ENCODE measurements at places on chromosomes 7 and 10. TPM values are rescaled to one million over a fixed set of nuclear protein-coding genes. Genes with fewer than 3 reads are reported as not detected.

- no peak overlapping the region for H3K4me3 ChIP-seq
- H3K4me1 ChIP-seq = no peaks in the 10 kb centered on the region
- no peak overlapping the region for H3K27ac ChIP-seq
- no peaks in the 10 kb centered on the region for H3K36me3 ChIP-seq
These were observed 45.1 kb downstream of the CYP2C9 start for GRCh38 chr10:94983555-94983954.

- H3K27me3 ChIP-seq = no peaks in the 10 kb centered on the region
- H3K4me3 ChIP-seq = no peak overlapping the region
- no peaks in the 10 kb centered on the region for H3K36me3 ChIP-seq
- no peaks in the 10 kb centered on the region for H3K4me1 ChIP-seq
These were observed 137.2 kb upstream of the IGFBP3 start for GRCh38 chr7:46058086-46058823.

DNA sequence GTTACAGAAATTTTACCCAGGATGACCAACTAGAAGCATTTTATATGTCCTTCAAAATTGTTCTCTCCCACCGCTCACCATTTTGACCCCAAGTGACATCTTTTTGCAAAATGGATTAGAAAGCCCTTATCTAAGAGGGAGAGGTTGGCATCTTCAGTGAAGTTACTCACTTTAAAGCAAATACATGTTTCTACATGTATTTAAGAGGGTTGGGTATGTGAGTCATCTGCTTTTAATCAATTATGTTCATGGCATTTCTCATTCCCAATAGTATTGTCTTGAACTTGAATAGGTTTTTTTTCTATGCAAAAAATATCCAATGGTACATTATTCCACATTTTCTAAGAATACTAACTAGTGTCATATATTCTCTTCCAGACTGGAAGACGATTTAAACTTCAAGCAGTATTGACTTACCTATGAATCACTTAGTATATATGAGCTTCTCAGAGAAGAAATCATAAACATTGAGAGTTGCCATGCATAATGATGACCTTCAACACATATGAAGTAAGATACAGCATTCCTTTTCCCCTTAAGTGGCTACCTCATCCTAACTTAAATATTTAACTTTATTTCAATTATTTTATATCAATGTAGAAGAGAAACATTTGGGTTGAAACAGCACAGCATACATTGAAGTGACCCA is 132.8 kb downstream of the POLR1F start:
- H3K4me3 ChIP-seq = no peak overlapping the region
- H3K36me3 ChIP-seq = no peaks in the 10 kb centered on the region
- H3K27me3 ChIP-seq = no peaks in the 10 kb centered on the region
- no peaks in the 10 kb centered on the region for H3K4me1 ChIP-seq
- no peak for DNase-seq
- no peak overlapping the region for H3K27ac ChIP-seq

Gene ZNF777
- 17.4 TPM for total RNA-seq

Gene FAM185A
- total RNA-seq = 8.9 TPM
